ENCODE measurements at places on chromosomes 7 and 10. TPM values are rescaled to one million over a fixed set of nuclear protein-coding genes. Genes with fewer than 3 reads are reported as not detected.

Gene INSYN2A
- total RNA-seq = under 0.01 TPM

Gene LBX1
- total RNA-seq = 3.1 TPM

Gene CLRN3
- 0.52 TPM for total RNA-seq

Gene METTL27
- 1.6 TPM for total RNA-seq

Gene ZFAND4
- 21.9 TPM for total RNA-seq

Gene SLC13A1
- total RNA-seq = not detected

Gene CTBP2
- total RNA-seq = 32.9 TPM

Gene ZNF804B
- not detected for total RNA-seq

Gene NUTM2A
- total RNA-seq = 1.0 TPM

Gene FGFR2
- 11.5 TPM for total RNA-seq

Gene TRIM73
- 2.6 TPM for total RNA-seq

Gene SPACDR
- total RNA-seq = not detected

Gene ANKRD61
- total RNA-seq = not detected

Gene ZCWPW1
- total RNA-seq = 3.1 TPM

Gene SLIT1
- total RNA-seq = under 0.01 TPM

Gene WNT2
- 3.1 TPM for total RNA-seq

Gene TIAL1
- total RNA-seq = 39.1 TPM

Gene GPR26
- not detected for total RNA-seq

Gene KIF11
- 5.7 TPM for total RNA-seq

Gene GLI3
- total RNA-seq = 13.6 TPM

Gene ZNF365
- under 0.01 TPM for total RNA-seq

Gene ATRNL1
- total RNA-seq = 7.8 TPM

Gene FKBP6
- total RNA-seq = under 0.01 TPM

Gene PON1
- total RNA-seq = not detected

Gene LIPK
- not detected for total RNA-seq

Gene NCF1
- total RNA-seq = 1.6 TPM

Gene PTF1A
- total RNA-seq = not detected

Gene FKBP9
- total RNA-seq = 176 TPM

Gene HOXA2
- under 0.01 TPM for total RNA-seq

Gene FFAR4
- total RNA-seq = 0.52 TPM

Gene AKR1D1
- not detected for total RNA-seq

Gene R3HCC1L
- total RNA-seq = 9.4 TPM

Gene FXYD4
- total RNA-seq = not detected

Gene MCM10
- total RNA-seq = 4.2 TPM

Gene HOXA13
- 0.52 TPM for total RNA-seq

Gene RAMP3
- total RNA-seq = 5.7 TPM

Gene ADAMTS14
- 5.7 TPM for total RNA-seq

Gene TMEM178B
- total RNA-seq = 0.52 TPM

Gene MYH16
- total RNA-seq = not detected

Gene C7orf57
- total RNA-seq = not detected

Gene SPRN
- 0.52 TPM for total RNA-seq

Gene PLXDC2
- 23.0 TPM for total RNA-seq

Gene PRKG1
- 44.9 TPM for total RNA-seq

Data from skeletal muscle tissue (tissue), 5 donors.